ENCODE measurements at places on chromosomes 3 and 15. TPM values are rescaled to one million over a fixed set of nuclear protein-coding genes. Genes with fewer than 3 reads are reported as not detected.

The RFT1 gene
- total RNA-seq = 32.3 TPM

GRCh38 chr15:90046911-90047392 lies 45.8 kb downstream of the ZNF710 start:
- DNase-seq = no peak

DNA sequence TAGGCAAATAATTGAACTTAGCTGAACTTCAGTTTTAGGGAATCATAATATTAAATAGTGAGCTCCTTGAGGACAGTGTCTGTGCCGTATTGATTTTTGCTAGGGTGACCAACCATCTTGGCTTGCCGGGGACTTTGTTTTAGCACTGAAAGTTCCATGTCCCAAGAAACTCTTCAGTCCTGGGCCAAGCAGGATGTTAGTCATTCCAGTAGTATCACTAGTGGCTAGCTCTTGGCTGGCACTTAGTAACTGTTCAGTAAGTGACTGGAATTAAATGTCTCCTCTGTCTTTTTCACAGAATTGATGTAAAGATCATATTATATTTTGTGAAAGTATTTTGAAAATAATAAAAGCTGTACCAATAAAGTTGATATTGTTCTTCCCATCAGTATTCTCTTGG lies 42.3 kb downstream of the RSRC1 start:
- no peak for DNase-seq

GRCh38 chr3:29100292-29100691 lies 180.6 kb upstream of the RBMS3 start:
- no peak for DNase-seq

DNA sequence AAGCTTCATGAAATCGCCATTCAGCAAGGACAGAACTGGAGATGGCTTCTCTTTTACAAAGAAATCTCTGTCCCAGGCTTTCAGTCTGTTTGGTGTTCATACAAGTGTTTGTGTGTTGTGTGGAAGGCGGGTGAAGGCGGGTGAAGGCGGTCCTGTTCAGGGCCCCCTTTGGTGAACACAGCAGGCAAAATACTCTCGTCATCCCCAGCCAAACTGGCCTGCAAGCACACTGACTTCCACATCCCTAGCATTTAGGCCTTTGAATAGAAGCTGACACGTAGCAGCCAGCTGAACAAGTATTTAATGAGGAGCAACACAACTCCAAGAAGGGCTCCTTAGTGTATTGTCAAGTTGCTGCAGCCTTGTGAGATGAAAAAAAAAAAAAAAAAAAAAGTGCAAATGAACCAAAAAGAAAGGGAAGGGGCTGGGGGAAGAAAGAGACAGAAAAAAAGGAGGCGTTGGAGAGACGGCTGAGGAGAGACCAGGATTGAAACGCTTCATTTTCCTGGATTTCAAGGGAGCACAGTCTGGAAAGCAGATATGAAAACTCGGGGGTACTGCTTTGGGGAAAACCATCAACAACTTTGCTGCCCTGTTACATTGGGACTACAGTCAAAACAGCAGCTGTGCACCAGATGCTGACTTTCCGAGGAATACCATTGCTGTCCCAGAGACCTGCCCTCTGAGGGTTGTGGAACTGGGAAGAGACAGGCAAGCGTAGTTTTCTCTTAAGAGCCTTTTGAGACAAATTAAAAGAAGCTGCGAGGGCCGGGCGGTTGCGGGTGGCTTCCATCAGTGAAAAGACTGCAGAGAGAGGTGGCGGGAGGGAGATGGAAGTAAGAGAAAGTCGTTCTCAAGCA lies 74.6 kb downstream of the TGFBR2 start:
- DNase-seq = no peak

GRCh38 chr3:125120379-125121122 lies 64.8 kb upstream of the HEG1 start:
- DNase-seq = no peak
